NCI-H1048 (cell line): ENCODE measurements at places on chromosomes 5 and 9.
A peak's percentile ranks its signal among the peaks of the same experiment; 100 is the strongest.

GRCh38 chr5:150121448-150122157 lies 34.0 kb downstream of the PDGFRB start:
- DNase-seq: no peak

DNA sequence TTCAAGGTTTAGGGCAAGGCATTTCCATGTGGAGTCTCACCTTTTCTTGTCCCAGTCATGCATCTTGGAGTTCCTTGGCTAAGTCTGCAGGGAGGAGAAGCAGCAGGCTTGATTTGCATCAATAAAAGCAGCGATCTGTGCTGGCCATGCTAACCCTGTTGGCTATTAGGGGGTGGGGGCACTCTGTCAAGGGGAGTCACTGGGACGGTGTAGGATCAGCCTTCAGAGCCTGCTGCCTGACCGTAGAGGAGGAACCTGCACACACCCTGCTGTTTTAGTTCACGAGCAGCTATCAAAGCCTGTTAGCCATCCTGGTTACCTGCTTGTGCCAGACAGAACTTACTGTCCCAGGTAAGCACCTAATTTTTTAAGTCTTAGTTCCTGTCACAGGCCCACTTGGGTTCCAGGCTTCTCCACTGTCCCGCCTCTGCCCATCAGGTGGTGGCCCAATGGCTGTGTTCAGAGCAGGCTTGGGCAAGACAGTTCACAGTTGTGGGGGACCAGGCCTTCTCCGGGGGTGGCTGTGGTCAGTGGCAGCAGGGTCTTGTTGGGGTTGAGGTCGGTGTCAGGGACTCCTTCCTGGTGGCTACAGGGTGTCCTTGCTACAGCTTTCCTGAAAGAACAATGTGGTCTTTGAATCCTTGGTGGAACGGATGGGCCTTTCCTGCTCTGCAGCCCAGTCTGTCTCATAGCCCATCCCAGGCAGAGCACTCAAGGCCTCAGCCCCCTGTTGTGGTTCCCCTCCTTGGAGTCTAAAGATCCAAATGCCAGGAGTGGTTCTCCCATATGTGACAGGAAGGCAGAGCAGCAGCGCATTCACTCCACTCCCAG lies 43.7 kb downstream of the SECISBP2 start:
- DNase-seq: no peak

DNA sequence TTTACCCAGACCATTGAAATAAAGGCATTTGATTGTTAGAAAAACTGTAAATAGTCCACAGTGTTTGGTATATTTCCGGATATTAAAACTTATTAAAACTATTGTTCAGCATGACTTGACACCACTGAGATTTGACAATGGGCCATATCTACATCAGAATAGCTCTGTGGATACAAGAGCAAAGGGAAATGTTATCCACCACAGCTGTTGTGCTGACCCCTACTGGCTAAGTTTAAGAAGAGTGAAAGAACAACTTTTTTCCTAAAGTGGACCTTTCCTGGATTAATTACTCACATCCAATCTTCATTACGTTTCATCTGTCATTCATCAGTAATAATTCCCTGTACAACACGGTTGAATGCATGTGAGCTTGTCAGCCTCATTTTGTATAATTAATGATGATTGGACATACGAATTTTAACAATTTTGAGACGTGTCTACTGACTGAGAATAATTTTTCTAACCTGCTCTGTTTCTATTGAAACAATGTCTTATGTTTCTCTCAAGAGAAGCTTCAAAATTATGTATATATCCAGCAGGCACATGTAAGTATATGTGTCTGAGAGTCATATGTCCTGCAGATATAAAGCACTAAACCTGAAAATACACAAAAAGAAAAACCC lies 1952.6 kb downstream of the MAT2B start:
- peak; percentile 9 for DNase-seq

DNA sequence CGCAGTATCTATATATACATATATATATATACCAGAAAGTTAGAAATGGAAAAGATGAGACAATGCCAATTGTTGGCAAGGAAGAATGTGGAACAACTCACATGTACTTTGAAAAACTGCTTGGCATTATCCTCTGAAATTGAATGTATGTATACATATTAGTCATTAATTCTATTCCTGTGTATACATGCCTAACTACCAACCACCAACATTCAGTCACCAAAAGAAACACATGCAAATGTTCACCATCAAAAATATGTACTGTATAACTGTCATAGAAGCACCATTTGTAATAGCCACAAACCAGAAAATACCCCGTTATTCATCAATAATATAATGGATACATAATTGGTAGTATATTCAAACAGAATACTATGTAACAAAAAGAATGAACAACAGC lies 330.2 kb upstream of the GRAMD2B start:
- no peak for DNase-seq

GRCh38 chr5:178895615-178896571 lies at the start of gene ZFP2:
ZFP2 (plus strand) TSS chr5:178895913; CDS start chr5:178931314, 35,401 bp downstream.
- DNase-seq: no peak

DNA sequence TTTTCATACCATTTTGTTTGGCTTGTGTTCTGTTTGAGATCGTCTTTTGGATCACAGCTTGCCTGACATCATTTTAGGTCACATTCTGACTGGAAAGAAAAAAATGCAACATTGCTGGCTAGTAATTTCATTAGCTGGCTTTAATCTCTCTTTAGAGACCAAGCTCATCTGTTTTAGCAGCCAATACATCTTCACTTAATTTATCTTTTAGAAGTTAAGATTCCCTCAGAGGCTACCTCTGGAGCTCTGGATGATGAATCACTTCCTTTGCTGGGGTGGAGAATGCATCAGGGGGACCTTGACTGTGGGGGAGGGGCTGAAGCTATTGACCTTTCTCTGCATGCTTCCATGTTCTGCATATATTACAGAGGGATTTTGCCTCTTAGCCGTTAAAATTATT lies 181.5 kb upstream of the OTULINL start:
- no peak for DNase-seq

GRCh38 chr5:90809311-90810056 lies 250.9 kb downstream of the ADGRV1 start:
- DNase-seq: peak; percentile 19

DNA sequence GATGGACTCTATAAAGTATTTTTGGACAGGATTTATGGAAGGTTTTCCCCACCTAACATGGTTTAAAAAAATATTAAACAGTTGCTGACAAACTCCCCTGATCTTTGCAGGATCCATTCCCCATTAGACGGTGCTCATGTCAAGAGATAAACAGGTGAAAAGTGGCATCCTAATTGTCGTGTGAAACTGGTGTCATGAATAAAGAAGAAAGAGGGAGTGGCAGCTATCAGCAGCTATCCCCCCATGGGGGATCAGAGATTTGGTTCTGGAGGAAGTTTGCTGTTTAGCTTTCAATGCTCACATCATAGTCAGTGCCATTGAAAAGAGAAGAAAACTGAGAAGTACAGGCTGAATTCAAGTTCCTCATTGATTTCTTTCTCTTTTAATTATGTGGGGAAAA lies 329.3 kb upstream of the BRINP1 start:
- DNase-seq: no peak

DNA sequence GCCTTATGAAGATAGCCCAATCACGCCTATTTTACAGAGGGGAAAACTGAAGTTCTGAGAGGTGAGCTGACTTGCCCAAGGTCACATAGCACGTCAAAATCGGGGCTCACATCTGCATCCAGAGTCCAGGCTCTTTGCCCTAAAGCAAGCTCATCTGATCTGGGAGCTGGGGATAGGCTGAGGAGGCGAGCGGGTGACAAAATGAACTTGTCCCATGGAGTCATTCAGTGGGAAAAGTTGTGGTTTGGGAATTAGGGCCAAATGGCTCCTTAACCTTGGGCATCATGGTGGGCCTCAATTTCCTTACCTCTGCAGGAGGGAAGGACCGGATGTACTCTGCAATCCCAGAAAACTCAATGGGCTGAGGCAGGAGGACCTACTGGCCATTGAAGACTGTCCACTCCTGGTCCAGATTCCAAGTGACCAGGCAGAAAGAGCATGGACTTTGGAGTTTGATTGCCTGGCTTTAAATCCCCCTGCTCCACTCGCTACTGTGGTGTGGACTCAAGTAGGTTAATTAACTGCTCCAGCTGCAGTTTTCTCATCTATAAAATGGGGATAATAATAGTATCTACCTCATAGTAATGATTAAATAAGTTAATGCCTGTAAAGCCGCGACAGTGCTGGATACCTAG lies 160.4 kb downstream of the RGS3 start:
- DNase-seq: no peak

DNA sequence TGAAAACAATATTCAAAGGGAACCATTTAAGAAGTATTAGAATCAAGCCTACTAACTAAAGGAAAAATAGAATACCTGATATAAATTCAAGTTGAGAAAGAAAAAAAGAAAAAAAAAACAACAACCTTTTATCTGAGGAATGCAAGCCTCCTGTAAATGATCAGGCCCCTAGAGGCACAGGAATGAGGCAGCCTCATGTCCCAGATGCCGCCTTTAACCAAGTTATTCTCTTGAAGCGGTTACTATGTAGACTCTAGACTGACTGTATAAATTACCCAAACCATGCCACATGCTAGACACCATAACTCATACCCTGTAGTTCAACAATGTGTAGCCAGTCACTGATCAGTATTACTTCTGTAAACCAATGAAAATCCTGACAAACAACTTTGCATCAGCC lies 929.6 kb downstream of the TAF11L14 start:
- DNase-seq: no peak

DNA sequence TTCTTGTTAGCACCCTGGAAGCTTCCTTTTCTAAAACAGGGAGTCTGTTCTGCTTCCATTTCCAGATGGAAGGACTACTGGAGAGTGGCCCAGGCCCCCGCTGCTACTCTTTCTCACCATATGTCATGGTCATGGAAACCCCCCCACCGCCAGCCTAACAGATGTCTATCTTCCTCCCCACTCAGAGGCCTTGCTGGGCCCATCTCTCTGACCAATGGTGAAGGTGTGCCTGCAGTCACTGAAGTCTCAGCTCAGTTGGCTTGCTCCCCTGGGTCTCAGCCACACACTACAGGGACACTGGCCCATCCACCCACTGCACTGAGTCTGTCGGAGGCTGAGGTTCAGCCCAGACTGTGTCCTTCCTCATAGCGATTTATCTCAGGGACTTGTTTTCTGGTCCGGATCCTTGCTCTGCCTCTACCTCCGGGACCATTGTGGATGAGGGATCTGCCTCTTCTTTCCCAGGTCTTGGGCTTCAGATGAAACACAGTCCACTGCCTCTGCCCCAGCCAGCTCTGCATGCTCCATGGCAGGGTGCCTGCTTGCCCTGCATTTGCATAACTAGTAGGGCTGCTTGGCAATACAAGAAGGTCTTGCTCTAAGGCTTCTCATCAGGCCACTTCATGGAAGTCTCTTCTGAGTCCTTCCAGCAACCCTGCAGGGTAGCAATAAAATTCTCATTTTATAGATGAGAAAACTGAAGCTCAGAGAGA lies 30.8 kb downstream of the GALNT12 start:
- no peak for DNase-seq

GRCh38 chr5:166938071-166938470 lies 1353.4 kb upstream of the WWC1 start:
- DNase-seq: no peak

DNA sequence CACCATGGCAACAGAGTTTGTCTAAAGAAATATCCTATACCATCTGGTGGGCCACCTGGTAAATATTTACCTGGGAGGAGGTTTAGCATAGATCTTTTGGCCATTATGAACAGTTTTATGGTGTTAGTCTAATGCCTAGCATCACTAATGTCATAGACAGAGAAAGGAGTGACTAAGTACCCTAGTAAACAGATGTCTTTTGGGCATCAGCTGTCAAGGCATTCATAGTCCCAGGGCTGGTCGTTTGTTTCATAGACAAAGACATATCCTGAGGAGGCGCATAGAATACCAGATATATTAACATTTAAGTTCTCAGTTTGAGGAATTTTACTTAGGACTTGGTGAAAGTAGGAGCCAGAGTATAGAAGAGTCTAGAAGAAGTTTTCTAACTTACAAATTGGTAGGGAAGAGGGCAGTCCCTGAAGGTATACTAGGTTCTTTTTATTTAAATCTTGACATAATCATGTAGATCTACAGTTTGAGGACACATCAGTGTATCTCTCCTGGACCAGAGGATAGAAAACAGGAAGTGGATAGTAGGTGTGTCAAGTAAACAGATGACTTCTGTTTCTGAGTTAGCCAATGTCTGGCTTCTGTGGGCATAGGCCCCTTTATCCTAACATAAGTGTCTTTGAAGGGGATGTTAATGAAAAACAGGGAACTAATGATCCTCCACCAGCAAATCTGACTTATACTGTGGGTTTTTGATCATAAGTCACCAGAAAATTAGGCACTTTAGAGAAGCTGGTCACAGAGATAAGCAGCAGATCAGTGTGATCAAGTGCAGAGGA lies 105.0 kb upstream of the PRSS3 start:
- DNase-seq: no peak

GRCh38 chr9:110939047-110939446 lies 99.2 kb downstream of the LPAR1 start:
- DNase-seq: no peak

GRCh38 chr9:131308452-131308851 lies 18.9 kb downstream of the PLPP7 start:
- no peak for DNase-seq

- DNase-seq: no peak
Measured at GRCh38 chr9:124975131-124975530, 34.2 kb upstream of the GOLGA1 start.

- DNase-seq: no peak
Measured at GRCh38 chr9:138067613-138068367, 190.2 kb downstream of the CACNA1B start.

- no peak for DNase-seq
Measured at GRCh38 chr9:35599763-35600604, 5.1 kb upstream of the TESK1 start.

- no peak for DNase-seq
Measured at GRCh38 chr5:37664551-37664950, 175.3 kb downstream of the GDNF start.

DNA sequence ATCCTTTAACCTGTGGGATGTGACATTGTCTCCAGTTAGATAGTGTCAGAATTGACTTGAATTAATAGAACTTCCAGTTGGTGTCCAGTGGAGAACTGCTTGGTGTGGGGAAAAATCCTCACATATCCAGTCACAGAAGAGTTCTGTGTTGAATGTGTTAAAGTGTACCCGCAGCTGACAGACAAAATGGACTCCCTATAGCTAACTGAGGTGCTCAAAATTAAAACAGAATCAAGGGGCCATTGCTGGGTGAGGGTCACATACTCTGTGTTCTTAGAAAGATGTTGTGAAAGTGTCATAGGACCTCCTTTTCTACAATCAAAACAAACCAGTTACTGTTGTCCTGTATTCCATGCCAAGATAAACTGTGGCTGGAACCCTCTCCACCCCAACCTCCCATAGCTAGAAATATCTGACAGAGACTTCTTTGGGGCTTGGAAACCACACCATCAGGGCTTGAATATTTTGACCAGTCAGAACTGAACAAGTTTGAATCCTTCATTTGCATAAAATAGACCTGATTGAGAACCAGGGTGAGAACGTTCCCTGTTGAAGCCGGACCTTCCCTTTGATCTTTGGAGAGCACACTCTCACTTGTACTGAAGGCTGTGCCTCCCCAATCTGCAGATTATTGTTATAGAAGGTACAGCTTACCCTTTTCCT lies 164.0 kb upstream of the ZNF608 start:
- DNase-seq: no peak
